ENCODE measurements at places on chromosomes 13 and 19.

- DNase-seq, result no peak
Observed at GRCh38 chr19:2236064-2236313, 140 bp downstream of the PLEKHJ1 start.

DNA sequence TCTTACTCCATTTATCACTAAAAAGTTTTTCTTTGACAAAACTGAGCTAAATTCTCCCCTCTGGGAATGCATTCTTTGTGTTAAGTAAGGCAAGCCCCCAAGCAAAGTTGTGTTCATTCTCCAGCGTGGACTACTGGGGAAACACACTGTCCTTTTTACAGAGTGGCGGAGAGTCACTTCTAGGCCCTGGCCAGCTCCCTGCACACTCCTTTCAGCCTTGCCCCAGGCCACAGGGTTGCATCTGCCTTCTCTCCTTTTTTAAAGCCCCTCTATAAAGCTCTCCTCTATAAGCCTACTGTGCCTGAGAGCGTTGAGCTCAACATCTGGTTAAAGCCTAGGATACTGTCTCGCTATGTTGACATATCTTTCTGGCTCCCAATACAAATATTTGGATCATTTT, 803.4 kb downstream of the PCDH17 start:
- DNase-seq, result no peak

DNA sequence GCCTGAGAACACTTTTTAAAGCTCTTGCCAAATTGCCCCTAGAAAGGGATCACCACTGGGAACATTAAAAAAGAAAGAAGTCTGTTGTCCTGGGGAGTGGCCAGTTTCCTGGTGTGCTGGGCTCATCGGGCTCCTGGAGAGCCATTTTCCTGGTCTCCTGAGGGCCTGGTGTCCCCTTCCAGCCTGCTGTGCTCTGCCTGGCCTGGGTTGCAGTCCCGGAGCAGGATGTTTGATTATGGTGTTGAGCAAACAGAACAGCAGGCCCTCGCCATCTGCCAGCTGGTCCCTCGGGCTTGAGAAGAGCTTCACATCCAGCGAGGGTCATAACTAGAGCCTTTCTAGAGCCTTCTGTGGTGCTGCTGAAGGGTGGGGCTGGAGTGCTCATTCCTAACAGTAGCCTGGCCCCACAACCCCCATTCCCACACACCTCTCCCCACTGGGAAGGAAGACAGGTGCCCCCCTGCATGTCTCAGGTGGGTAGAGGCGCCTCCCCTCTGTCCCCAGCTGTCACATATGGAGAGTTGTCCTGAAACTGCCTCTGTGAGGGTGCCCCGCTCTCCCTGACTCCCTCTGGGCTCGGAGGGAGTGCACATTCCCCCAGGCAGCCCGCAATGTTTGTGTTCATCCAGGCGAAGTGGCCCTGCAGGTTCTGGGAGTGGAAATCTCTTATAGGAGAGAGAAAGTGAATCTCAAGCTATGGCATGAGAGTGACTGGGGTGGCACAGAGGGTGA, 151.1 kb downstream of the SIPA1L3 start:
- no peak for DNase-seq

DNA sequence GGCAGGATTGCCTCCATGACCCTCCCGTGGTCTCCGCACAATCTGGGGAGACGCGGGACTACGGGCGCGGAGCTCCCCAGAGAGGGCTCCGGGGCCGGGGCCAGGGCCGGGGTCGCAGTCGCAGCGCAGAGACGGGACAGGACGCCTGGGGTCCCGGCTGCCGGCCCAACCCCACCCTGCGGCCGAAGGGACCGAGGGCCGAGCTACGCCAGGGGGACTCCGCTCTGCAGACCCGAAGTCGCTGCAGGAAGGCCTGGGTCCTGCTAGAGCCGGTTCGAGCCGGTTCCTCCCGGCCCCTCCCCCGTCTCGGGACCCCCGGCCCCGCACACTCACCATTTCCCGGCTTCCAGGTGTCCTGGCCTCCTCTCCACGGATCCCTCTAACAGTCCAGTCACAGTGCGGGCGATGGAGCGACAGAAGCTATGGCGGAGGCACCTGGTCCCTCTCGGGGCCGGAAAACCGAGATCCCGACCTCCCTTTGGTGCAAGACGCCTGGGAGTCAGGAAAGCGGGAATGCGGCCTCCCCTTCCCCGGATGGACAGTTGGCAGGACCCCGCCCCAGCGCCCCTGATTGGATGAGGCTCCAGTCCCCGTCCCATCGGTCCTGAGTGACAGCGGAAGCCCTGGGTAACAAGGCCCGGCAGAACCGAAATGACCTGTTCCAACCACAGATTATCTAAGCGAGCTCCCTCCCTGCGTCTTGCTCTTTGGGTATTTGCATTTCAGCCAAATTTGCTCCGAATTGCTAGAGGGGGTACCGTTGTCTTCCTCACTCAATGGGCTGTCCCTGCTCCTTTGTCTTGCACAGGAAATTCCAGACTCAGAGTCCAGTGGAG, at the start of gene ZNF625:
ZNF625 (minus strand) TSS at position 512 of the 836 bp plus-strand sequence; CDS start at position 336, 176 bp downstream.
- no peak for DNase-seq

DNA sequence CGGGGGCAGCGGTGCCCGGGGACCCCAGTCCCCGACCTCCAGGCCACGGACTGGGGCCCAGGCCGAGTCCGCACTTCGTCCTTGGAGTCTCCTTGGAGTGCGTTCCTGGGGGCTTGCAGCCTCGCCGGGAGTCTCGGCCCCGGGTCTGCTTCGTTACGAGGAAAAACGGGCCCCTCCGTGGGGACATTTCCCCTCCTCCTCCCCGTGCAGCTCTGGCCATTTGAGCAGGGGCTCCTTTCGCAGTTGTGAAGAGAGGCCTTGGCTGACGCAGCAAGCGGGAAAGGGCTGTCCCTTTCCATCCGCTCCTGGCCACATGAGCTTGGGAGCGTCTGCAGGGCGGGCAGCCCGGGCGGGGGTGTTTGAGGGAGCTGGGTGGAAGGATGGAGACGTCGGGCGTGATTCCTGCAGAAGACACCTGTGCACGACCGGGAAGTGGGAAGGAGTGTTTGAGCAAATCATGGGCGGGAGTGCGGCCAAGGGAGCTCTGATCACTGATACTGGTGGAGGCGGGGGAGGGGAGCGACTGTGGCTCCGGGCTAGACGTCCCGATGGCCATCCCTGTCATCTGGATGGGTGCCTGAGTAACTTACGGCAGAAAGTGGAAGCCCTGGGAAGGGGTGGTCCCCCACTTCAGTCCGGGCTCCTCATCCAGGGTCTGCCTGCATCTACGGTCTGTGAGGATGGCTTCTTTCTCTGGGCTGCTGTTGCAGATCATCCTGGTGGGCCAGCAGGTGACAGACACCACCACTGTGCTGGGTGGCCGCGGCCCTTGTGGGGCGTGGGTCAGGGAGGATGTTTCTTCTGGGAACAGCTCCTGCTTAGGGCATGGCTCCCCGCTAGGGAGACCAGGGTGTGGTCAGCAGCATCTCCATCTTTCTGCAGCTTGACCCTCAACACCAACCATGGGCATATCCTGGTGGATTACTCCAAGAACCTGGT, 736 bp downstream of the GPI start:
- DNase-seq, result no peak

DNA sequence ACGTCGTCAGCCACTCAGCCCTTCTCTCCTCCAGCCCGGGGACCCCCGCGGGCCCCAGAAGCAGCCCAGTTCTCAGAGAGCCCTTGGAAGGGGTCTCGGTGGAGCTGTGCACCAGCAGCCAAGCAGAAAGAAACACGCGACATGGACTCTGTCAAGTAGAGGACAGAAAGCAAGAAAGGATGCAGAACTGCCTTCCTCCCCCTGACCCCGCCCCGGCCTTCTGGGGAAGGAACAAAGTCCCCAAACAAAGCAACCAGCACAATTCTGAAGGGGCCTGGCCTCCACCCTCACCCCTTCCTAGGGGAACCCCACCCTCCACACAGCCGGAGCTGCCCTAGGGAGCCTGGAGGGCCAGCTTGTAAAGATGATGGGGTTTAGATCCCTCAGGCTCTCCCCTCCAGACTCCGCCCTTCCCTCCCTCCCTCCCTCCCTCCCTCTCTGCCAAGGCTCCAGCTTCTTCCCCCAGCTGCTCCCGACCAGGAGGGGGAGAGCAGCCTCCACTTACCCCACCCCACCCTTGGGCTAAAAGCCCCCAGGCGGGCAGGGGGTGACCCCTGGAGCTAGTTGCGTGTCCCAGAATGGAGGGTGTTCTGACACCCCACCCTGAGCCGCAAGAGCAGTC, 7.8 kb downstream of the LYL1 start:
- DNase-seq, result no peak

GRCh38 chr19:5466072-5466471, 10.9 kb downstream of the ZNRF4 start:
- DNase-seq, result no peak

- DNase-seq, result no peak
Observed at GRCh38 chr13:25768838-25769237, 283.0 kb downstream of the SHISA2 start.

DNA sequence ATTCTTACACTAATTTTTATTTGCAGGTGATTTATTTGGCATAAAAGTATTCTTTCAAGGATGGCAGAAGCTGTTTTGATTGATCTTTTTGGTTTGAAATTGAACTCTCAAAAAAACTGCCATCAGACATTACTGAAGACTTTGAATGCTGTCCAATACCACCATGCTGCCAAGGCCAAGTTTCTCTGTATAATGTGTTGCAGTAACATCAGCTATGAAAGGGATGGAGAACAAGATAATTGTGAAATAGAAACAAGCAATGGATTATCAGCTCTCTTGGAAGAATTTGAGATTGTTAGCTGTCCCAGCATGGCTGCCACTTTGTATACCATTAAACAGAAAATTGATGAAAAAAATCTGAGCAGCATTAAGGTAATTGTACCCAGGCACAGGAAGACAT, 1.2 kb downstream of the LACC1 start:
- no peak for DNase-seq

GRCh38 chr13:85368686-85369085, 430.5 kb downstream of the SLITRK6 start:
- no peak for DNase-seq

- peak; percentile 5 for DNase-seq
Observed at GRCh38 chr13:94860981-94861407, 148.6 kb upstream of the SOX21 start.

DNA sequence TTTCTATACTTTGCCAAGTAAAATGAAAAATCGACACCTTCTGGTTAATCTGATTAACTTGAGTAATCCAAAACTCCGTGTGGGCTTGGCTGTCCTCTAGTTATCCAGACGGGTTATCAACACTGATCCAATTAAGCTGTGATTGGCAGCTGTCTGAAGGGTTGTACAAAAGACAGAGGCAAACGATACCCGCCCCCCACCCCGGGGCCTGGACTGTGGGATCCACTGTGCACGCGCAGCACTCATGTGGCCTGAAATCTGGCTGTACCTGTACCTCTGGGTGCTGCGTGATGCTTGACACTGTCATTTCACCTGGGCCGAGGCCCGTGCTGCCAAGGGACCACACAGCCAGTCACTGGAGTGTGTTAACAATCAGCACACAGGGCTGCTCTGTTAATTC, 53.5 kb downstream of the COL4A2 start:
- DNase-seq, result no peak

DNA sequence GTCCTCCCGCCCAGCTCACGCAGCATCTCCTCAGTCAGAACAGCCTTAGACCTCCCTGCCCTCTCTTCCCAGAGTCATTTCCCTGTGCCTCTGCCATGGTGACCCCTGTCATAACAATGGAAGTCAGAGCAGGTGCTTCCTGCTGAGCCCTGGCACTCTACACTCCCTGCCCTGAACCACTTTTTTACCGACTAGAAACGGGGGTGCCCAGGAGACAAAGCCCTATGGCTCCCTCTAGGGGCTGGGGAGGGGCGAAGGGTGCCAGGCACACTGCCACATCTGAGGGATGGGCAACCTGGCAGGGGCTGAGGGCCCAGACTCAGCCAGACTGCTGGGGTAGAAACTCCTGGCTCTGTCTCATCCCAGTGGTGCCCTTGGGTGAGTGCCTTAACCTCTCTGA, 16.4 kb downstream of the ZNF574 start:
- DNase-seq, result peak; percentile 46
